Central memory CD4-positive, alpha-beta T cell (primary cell): ENCODE measurements at places on chromosomes 5 and 9.

DNA sequence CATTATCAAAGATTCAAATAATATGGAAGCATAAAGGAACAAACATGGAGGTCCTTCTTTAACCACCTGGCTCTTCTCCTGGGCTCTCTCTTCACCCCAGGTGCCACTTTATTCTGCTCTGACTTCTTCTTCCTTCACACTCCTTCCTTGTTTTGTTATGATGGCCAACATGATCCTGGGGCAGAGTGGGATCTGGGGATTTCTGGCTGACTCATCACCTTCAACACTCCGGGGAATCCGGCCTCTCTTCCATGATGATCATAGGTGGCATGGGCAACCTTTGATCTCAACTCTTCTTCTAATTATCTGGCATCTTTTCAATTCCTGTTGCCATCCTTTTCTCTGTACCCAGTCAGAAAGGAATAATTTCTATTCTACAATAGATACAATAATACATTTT lies 62.1 kb upstream of the TRPC7 start:
- DNase-seq, result no peak

- DNase-seq, result no peak
Observed at GRCh38 chr9:114737118-114737517, 55.1 kb upstream of the TEX48 start.

GRCh38 chr5:53239301-53239990 lies 129.9 kb upstream of the MOCS2 start:
- DNase-seq, result no peak

DNA sequence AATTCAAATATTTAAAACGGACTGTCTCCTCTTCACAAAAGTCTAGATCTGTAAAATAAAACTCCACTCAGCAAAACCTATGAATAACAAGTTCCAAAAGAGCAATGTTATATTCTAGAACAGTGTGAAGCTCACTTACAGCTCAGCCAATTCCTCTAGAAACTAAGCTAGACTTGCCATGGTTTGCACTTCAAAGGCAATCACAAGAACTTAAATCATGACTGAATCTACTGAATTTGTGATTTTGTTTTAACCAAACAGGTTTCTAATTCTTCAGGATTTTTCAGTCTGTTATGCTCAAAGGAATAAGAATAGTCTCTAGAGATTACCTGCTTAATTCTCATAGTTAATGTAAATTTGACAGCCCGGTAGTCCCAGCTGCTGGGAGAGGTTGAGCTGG lies 1.4 kb upstream of the PKD2L2 start:
- DNase-seq, result no peak
